HS-27A (cell line): ENCODE measurements at places on chromosomes 11 and 22.

- no peak for DNase-seq
Observed at GRCh38 chr11:34382532-34383276, 24.9 kb upstream of the ABTB2 start.

GRCh38 chr11:100821198-100821597, 134.1 kb downstream of the ARHGAP42 start:
- no peak for DNase-seq

- DNase-seq: no peak
Observed at GRCh38 chr11:62542111-62542745, 4.4 kb downstream of the AHNAK start.

DNA sequence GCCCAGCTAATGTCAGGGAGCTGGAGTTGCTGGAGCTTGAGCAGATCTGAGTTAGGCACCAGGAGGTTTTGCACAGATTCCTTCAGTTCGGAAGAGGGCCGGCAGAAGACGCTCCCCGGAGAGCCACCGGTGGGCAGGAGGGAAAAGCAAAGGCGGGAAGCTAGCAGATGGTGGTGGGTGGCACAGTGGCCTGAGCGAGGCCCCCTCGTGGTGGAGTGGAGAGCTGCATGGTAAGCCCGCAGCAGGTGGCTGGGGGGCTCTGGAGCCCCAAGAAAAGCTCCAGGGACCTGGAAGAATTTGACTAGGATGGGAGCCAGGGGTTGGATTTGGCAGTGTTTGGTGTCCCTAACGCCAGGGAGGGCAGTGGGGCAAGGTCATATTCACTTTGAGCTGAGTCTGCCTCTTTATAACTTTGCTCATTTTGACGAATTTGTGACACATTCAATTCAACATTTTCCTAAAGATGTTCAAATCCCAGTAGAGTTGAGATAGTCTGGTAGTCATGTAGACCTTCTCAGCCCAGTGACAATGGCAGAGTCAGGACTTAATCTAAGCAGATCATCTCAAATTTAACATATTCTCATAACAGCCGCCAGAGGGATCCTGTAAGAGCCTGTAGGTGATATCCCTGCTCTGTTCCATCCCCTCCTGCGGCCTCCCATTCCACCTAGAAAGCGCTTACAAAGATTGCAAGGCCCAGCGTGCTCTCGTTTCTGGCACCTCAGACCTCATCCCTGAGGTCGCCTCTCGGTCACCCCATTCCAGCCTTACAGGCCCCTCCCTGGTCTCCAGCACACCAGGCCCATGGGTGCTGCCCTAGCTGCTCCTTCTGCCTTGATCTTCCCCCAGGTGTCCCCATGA, 57.9 kb downstream of the TRIM29 start:
- DNase-seq: no peak

- DNase-seq: no peak
Observed at GRCh38 chr11:61907871-61908729, 9.3 kb downstream of the RAB3IL1 start.

GRCh38 chr22:42805998-42806830, 50.9 kb downstream of the ARFGAP3 start:
- DNase-seq: no peak

- DNase-seq: no peak
Observed at GRCh38 chr11:86874304-86875056, 74.1 kb downstream of the PRSS23 start.

- peak; percentile 57 for DNase-seq
Observed at GRCh38 chr22:21712751-21713427, 22.7 kb downstream of the YPEL1 start.

DNA sequence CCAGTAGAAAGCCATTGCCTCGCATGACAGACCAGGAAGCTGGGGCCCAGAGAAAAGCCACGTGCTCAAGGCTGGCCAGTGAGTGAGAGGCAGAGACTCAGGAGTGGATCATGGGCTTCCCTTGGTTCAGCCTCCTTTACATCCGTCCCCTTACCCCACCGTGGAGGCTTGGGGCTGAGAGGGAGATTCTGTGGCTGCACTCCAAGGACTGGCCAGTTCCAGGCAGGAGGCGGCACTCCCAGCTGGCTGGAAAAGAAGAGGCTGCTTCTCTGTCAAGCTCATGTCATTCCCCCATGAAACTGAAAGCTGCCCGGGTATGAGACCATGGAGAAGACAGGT, 6.6 kb upstream of the ASCL2 start:
- no peak for DNase-seq
